ENCODE measurements at places on chromosomes 4 and X.
A peak's percentile ranks its signal among the peaks of the same experiment; 100 is the strongest.

DNA sequence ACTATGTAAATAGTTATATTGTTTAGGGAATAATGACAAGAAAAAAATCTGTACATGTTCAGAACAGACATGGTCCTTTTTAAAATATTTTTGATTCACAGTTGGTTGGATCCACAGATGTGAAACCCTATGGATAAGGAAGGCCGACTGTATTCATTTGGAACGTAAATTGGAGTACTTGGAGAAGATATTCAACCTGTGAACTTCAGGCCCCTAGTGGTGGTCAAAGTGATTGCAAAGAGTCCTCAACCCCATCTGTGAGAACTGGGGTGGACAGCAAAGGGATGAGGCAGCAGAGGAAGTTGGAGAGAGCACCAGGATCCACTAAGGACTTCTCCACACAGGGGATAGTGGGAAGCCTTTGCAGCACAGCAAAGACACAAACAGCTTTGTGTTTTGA, 6.2 kb upstream of the CXCL13 start:
- peak; percentile 54 for DNase-seq

DNA sequence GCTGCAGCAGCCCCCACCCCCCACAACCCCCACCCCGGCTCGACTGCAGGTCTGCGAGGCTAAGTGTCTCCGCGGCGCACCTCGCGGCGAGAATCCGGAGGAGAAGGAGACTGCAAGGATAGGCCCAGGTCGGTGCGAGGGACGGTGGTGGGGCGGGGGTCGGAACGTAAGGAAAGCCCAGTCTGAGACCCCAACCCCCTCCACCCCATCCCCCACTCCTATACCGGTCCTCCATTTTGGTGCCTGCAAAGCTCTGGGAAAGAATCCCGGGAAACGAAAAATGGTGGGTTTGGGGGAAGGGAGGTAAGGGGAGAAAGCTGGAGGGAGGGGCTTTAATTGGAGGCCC, 614 bp downstream of the BEX3 start:
- DNase-seq = peak; percentile 44

GRCh38 chr4:184824776-184825084, 1.0 kb downstream of the ACSL1 start:
- DNase-seq = no peak

GRCh38 chr4:26447378-26447777, 42.9 kb downstream of the CCKAR start:
- DNase-seq = no peak

DNA sequence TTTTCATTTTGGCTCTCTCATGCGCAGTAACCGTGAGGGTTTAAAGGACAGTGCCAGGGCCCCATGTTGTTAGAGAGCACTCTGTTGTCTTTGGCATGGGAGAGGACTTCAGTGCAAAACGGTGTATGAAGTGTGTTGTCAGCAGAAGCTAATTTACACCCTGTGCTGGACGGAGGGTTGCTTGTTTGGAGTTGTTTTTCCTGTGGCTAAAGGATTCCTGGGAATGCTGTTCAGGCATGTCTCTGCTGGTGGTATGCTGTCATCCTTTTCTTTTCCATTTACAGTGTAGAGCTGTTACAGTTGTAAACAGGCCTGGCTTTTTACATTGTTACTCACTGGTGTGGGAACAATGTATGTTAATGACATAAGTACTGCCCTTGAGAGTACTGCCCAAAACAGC, 206.3 kb downstream of the CBR4 start:
- peak; percentile 92 for DNase-seq

DNA sequence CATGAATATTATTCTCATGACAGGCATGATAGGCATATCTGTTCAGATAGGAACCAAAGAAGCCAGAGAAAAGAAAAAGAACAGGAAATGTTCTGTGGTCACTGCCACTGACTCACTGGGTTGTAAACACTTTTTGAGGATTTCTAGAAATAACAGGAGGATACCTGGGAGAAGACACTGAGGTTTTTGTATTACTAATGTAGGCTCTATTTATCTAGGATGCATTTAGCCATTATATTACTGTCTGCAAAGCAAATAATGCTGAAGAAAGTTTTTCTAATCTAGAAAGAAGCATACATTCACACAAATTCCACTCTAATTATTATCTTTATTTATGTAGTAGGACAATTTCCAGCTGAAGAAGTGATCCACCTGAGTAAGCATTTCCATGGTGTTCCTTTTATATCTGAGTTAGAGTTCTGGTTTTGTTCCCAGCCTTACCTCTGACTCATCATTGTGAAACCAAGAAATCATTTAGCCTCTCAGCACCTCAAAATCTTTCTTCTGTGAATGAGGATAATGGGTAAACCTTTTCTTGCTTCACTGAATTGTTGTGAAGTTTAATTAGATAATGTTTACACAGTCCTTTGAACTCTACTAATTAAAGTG, 40.2 kb upstream of the EPGN start:
- peak; percentile 68 for DNase-seq

DNA sequence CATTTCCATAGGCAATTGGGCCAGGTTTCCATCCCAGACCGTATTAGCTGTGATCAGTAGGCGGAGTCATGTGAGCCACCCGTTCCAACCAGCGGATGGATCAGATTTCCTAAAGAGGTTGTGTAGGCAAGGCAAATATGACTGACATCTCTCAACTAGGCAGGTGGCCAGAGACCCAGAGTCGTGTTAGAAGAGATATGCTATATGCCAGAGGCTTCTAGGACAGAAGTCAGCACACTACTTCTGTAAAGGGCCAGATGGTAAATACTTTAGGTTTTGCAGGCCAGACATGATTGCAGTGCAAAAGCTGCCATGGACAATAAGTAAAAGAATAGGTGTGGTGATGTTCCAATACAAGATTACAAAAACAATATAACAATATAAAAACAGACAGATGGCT, 788.4 kb downstream of the RPA4 start:
- DNase-seq = no peak

GRCh38 chr4:150098214-150098613, 20.0 kb downstream of the DCLK2 start:
- DNase-seq = peak; percentile 66

- DNase-seq = no peak
These were observed at the start of gene STATH for GRCh38 chr4:69995526-69996016. STATH (plus strand) TSS chr4:69995966; CDS start chr4:69998438, 2,472 bp downstream.

DNA sequence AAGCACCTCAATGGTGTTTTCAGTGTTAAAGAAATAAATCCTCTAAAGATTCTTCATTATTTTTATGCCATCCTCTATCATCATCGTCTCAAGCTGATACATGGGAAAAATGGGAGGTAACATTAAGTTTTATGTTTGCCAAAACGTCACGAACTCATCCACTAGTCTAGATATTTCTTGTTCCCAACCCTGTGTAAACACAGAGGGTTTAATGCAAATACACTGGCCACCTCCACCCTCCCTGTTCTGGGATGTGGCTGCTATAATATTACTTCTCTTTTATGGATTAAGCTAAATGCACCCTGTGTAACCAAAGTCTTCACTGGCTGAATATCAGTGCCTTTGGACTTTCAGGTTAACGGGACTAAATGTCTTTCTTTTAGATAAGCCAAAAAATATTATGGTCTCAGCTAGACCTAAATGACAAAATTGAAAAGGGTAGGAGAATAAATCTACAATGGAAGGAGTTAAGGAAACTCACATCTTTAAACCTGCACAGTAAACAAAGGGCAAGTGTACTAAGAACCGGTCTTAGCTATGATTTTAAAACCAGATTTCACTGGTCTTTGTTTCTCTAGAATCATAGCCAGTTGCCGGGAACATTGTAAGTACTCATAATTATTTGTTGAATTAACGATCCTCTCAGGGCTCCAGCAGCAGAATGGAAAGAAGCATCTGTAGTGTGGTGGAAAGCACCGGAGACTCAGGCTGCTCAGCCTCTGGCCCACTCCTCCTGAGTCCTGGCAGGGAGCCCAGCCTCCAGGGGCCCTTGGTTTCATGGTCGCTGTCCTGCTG, 103.5 kb upstream of the NOCT start:
- no peak for DNase-seq

Data from EH (cell line).